ENCODE measurements at places on chromosomes 2 and 18.

DNA sequence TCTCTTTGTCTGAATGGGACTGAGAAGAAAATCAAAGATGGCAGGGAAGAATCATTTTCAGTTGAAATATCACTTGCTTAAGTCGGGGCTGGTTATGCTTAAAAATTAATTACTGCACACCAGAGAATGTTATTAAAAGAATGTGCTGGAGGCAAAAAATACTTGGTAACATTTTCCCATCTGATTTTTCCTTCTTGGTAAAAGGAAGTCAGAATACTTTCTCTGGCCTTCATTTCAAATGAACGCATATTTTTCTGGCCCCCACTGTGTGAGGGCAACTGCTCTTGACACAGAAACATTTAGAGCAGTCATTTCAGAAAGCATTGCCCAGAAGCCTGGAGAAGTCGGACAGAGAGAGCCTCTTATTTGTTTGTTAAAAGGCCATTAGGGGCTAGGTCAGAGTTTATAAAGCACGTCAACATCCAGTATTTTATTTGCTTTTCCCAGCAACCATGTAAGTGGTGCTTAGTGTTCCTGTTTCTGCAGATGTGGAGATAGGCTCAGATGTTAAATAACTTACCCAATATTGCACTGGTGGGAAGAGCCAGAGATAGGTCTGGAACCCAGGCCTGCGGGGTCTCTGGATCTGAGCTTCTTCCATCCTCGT is 32.9 kb upstream of the LYPD6B start:
- DNase-seq, result no peak

DNA sequence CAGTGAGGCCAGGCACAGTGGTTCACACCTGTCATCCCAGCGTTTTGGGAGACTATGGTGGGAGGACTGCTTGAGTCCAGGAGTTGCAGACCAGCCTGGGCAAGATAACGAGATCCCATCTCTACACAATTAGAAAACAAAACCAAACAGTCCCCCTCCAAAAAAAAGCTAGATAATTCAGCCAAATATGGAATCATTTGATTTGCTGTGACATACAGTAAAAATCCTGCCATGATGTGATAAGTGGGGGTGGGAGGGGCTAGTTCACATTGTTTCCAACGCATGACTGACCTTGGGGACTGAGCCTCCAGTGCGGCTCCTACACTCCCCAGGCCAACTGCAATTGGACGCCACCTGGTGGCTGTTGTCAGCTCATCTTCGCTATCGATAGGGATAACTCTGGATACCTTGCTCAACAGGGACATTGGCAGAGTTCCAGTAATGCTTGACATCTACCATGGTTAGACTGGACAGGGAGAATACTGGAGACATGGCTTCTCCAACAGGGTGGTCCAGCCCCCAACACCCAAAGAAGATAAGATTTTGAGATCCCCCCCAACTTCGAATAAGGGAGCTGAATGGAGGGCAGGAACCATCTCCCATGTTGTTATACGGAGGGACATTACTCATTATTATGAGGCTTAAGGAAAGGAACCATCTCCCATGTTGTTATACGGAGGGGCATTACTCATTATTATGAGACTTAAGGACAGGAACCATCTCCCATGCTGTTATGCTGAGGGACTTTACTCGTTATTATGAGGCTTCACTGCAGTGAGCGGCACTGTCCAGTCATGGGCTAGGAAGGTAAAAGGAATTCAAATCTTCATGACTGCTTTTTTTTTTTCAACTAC is 135.9 kb downstream of the TGIF1 start:
- no peak for DNase-seq

DNA sequence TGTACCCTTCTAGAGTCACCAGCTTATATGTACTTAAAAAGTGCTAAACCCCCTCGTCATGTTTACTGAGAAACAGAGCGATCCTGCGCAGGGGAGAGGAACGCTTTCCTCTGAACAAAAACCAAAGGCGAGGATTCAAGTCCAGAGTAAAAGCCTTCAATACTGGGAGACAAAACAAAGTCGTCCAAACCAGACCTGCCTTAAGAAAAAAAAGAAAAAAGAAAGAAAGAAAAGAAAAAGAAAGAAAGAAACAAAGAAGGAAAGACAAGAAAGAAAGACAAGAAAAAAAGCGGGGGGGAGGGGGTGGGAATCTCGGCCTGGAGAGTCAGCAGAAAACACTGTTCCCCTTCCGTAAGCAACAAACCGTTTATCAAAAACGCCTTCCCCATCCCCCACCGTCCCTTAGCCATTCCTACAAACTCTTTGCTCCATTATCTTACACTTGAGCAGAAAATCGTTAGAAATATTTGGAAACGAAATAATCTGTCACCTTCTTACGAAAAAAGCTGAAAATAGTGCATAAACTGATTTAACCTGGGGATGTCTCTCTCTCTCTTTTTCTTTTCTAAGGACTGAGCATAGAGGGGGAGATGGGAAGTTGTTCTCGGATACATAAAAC is 3.3 kb downstream of the PTGR3 start:
- DNase-seq, result no peak

DNA sequence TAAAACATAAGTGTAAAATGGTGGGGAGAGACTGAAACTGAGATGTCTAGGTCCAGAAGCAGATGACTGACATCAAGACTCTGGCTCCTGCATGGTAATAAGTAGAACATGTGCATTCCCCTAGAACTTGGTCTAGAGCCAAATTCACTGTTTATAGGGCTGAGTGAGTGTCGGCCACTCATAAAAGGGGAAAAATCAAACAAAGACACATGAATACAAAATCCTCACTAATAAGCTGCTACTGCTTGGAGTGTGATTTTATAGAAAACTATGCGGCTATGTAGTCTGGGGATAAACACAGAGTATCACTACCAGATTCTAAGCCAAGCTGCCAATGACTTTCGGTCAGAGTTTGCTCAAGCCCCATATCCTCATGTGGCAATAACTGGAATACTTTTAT is 1080.8 kb upstream of the DDX18 start:
- DNase-seq, result no peak

DNA sequence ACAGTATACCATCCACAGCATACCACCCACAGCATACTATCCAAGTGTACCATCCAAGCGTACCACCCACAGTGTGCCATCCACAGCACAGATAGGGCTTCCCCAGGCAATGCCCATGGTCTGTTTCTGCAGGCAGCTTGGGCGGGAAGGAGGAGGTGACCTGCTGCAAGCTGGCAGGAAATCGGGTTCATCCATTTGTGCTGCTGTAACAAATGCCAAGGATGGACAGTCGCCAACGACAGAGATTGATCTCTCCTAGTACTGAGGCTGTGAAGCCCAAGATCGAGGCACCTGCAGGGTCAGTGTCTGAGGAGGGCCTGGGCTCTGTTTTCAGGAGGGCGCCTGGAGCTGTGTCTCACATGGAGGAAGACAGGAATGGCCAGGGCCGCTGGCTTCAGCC is 93.6 kb upstream of the SNTG2 start:
- no peak for DNase-seq

DNA sequence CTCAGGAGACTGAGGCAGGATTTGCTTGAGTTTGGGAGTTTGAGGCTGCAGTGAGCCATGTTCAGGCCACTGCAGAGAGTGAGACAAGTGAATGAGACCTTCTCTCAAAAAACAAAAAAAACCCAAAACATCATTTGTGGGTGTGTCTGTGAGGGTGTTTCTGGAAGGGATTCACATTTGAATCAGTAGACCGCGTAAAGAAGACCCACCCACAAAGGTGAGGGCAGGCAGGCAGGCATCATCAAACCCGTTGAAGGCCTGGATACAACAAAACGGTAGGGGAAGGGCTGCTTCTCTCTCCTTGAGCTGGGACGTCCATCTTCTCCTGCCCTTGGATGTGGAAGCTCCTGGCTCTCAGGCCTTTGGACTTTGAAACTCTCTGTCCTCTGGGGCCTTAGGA is 25.4 kb downstream of the CDKL4 start:
- DNase-seq, result no peak

GRCh38 chr18:72541871-72542332 is 2.2 kb downstream of the CBLN2 start:
- DNase-seq, result no peak

DNA sequence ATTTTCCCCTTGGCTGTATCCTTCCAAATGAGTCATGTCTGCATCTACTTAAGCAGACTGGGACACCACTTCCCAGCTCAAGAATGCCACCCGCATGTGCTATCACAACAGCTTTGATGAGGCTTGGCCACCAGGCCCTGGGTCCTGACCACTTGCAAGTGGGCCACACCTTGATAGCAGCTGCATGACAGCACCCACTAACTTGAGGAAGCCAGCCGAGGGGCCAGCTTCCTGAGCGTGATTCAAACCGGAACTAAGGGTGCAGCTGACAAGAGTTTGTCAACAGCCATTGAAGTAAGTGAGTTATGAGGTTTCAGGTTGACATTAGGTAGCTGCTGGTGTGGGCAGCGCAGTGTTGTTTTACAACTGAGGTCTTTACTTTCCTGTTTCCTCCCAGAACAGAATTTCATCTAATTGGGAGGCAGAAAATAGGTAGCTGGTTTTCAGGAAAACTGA is 54.4 kb downstream of the EPHA4 start:
- DNase-seq, result peak; percentile 84

- no peak for DNase-seq
These were observed 175.8 kb upstream of the HNRNPA3 start for GRCh38 chr2:177036747-177037146.

DNA sequence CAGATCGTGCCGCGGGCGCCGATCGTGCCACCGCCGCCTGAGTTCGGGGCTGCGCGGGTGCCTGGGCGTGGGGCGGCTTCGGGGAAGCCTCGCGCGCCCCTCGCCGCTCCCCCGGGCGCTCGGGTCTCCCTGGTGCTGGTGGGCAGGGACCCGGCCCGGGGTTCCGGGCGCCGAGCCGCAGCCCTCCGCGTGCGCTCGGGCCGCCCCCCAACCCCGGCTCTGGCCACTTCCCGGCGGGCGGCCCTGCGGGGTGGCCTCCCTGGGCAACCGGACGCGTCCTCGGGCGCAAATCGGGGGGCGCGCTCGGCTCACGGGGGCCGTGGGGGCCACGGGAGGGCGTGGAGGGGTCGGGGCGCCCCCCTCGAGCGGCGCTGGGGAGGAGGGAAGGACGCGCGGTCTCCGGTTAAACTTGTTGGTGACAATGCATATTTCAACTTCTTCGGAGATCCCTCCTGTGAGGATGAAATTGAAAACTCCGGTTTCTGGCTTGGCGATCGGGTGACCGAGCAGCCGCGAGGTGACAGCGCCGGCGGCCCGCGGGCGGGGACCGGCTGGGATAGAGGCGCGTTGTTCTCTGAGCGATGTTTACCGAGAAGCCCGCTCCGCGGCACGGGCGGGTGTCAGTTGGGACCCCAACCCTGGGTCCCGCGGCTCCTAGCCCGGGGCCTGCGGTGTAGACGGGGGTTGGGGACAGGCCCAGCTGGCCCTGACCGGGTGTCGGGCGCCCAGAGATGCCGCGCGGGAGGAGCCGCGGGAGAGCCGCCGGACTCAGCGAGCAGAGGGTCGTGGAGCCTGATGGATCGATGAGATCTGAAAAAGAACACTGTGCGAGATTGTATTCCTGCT is 676 bp downstream of the SH3BP4 start:
- no peak for DNase-seq

DNA sequence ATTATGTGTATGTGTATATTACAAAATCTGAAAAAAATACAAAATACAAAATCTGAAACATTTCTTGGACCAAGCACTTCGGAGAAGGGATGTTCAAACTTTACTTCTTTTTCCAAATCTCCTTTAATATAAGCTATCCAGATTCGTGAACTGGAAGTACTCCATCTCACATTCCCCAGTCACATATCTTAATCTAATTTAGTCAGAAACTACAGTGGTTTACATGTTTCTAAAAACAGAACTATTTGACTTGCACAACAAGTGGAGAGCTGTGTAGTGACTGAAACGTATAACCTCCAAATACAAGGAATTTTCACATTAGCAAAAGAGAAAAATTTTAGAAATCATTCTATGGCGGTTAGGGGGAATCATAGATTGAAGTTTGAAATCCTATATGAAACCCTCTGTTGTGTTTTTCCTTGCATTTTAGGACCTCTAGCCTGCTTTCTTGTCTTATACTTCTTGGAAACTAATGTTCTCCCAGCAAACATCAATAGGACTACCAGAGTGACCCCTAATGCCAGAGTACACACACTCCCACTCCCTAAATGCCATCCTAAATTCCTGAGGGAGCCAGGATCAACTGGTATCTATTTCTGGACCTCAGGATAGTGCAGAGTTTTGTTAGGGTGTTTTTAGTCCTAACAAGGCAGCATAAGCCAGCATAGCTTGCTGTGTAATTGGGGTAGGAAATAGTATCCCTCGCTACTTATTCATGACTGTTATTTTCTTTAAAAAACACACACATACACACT is 30.2 kb upstream of the ROCK1 start:
- no peak for DNase-seq

GRCh38 chr2:168293766-168294165 is 46.4 kb upstream of the STK39 start:
- DNase-seq, result no peak

All from CMK (cell line).